ENCODE measurements at places on chromosomes 4 and X. TPM values are rescaled to one million over a fixed set of nuclear protein-coding genes. Genes with fewer than 3 reads are reported as not detected.

CD40LG gene
- total RNA-seq, result 0.44 TPM

GABRG1 gene
- total RNA-seq, result not detected

ATP1B4 gene
- not detected for total RNA-seq

MSX1 gene
- 0.25 TPM for total RNA-seq

GYPA gene
- total RNA-seq, result 0.27 TPM

NWD2 gene
- 0.22 TPM for total RNA-seq

MAGEB17 gene
- total RNA-seq, result not detected

MTTP gene
- 0.69 TPM for total RNA-seq

SLC10A3 gene
- 23.0 TPM for total RNA-seq

CT45A9 gene
- not detected for total RNA-seq

GPR119 gene
- 0.52 TPM for total RNA-seq

PRSS12 gene
- 20.1 TPM for total RNA-seq

TCEAL9 gene
- total RNA-seq, result 23.9 TPM

BRS3 gene
- total RNA-seq, result not detected

ATP2B3 gene
- total RNA-seq, result 0.24 TPM

CHRNA9 gene
- total RNA-seq, result not detected

GIMD1 gene
- not detected for total RNA-seq

CYLC1 gene
- total RNA-seq, result not detected

DMD gene
- 24.5 TPM for total RNA-seq

GLOD5 gene
- total RNA-seq, result 4.0 TPM

SUPT20HL1 gene
- total RNA-seq, result not detected

CORIN gene
- 0.50 TPM for total RNA-seq

EIF4E gene
- 99.4 TPM for total RNA-seq

DDX53 gene
- total RNA-seq, result not detected

PCYT1B gene
- total RNA-seq, result 0.30 TPM

ZNF330 gene
- 29.7 TPM for total RNA-seq

IL2 gene
- total RNA-seq, result 3.3 TPM
